ENCODE measurements at places on chromosomes 7 and 10.

DNA sequence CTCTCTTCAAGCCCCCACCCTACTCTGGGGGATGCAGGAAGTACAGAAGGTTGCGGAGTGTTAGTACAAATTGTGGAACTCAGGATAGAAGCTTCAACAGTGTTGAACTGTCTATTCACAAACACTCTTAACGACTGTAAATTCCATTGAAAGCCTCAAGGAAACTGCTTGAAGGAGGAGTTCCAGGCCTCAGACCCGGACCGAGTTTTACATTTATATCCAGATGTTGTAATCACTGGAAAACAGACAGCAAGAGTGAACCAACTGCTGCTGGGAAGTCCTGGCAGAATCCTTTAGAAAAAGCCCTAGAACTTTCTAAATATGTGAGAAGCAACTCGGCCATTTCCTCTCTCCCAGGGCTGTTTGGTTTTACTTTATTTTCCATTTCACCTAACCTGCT is 84.1 kb upstream of the LRRC18 start:
- peak; percentile 10 for DNase-seq

DNA sequence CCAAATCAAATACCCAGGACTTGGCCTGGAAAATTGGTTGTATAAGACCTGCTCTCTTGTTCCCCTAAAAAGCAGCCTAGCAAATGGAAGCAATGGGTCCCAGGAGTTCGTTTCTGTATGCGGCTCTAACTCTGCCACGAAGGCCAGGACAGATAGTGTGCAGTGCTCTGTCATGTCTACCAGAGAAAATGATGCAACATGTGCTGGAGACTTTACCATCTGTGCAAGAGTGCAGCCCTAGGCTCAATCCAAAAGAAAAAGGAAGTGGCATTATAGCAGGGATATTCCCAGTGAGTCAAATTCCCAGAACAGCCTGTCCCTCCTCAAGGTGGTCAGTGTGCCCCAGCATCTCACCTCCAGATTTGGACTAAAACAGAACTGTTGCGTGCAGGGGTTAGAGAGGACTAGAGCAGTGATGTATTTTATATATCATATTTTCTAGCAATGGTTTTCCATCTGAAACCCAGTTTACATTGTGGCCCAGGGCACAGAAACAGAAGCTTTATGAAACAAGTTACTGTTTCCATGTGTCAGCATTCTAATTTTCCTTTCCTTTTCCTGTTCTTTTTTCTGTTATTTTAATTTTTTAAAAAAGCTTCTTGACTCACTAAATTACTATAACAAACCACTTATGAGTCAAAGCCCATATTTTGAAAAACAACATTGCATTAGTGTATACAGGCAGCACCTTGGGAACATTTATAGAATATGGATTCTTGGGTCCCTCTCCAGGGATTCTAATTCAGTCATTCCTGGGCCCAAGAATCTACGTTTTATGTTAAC is 311.2 kb downstream of the RNLS start:
- DNase-seq, result no peak

DNA sequence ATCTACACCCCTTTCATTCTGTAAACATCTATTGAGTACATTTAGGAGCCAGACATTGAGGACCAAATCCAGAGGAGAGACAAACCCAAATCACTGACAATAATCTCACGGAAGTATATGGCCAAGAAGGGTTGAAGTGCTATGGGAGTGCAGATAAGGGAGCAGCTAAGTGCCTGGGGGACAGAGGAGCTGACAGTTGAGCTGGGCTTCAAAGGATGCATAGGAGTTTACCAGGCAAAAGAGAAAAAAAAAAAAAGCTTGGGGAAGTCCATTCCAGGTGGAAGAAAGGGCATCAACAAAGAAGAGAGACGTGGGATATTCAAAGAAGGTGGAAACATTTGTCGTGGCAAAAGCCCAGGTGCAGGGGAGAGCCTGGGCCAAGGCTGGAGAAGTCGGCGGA is 60.5 kb upstream of the NANOS1 start:
- DNase-seq, result no peak

GRCh38 chr10:122051609-122052385 is 62.8 kb downstream of the TACC2 start:
- DNase-seq, result no peak

DNA sequence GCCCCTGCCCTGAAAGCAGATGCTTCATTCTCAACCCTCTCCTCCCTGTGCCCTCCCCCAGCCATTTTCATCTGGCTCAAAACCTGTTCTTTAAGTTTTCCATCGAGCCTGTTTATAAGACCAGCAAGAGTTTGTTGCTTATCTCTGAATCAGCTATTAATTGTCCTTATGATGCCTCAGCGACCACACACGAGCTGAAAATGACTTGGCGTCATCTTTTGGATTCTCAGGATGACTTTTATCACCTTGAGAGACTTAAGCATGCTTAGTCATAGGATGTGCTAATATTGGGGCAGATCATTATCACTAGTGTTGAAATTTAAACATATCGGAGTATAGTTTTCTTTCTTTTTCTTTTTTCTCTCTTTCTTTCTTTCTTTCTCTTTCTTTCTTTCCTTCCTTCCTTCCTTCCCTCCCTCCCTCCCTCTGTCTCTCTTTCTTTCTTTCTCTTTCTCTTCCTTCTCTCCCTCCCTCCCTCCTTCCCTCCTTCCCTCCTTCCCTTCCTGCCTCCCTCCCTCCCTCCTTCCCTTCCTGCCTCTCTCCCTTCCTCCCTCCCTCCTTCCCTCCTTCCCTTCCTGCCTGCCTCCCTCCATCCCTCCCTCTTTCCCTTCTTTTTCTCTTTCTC is 184.5 kb downstream of the PHTF2 start:
- DNase-seq, result no peak

DNA sequence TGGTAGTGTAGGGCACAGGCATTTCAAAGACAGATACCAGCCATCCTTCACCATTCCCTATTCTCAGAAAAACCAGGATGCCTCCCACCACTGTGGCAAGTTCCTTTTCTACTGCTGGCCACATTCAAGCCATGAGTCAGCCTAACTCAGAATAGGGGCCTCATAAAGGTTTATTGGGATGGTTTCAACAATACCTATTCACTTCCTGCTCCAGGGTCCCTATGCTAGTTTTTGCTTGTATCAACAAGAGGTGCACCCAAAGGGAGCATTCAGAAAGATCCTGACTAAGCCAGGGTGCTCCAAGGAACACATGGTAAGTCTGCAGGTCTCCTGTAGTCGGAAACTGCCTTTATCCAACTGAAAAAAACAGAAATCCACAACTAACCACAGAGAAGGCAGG is 76.9 kb upstream of the EGR2 start:
- DNase-seq, result no peak

DNA sequence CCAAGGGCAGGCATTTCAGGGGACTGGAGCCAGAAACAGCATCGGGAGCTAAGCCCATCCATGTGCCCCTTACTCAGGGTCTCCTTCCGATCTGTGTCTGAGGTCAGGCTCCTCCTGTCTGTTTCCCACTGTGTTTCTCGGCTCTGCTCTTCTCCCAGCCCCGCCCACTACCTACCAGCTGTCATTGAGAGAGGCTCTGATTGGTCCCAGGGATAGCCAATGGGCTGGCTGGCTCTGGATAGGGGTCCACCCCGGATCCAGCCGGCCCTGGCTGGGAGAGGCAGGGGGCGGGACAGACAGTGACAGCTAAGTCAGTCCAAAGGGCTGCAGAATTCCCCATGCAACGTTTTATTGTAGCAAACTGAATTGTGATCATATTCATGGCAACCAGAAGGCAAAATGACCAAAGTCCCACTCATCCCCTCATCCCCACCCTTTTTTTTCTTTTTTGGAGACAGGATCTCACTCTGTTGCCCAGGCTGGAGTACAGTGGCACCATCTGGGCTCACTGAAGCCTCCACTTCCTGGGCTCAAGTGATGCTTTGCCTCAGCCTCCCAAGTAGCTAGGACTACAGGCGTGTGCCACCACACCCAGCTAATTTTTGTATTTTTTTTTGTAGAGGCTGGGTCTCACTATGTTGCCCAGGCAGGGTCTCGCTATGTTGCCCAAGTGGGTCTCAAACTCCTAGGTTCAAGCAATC is 76.3 kb downstream of the CLIP2 start:
- DNase-seq, result no peak

DNA sequence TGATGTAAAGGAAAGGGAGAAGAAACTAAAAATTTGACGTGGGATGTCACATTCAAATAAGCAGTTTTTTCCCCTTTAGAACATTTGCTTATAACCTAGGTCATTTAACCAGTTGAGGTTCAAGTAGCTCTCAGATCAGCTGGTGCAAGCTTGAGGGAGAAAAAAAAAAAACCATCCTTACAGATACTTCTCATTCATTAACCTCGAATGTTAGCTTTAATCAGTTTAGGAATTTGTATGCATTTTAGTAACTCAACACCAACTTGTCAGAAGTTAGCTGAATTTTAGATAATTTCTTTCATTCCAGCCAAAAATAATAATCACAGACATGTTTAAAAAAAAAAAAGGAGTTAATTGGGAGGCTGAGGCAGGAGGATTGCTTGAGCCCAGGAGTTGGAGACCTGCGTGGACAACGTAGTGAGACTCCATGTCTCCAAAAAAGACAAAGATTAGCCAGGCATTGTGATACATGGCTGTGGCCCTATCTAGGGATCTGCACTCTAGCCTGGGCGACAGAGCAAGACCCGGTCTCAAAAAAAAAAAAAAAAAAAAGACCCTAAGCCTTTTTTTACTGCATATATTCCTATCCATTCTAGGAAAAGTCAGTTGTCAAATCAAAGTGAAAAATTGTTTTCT is 46.2 kb downstream of the BMPR1A start:
- no peak for DNase-seq

DNA sequence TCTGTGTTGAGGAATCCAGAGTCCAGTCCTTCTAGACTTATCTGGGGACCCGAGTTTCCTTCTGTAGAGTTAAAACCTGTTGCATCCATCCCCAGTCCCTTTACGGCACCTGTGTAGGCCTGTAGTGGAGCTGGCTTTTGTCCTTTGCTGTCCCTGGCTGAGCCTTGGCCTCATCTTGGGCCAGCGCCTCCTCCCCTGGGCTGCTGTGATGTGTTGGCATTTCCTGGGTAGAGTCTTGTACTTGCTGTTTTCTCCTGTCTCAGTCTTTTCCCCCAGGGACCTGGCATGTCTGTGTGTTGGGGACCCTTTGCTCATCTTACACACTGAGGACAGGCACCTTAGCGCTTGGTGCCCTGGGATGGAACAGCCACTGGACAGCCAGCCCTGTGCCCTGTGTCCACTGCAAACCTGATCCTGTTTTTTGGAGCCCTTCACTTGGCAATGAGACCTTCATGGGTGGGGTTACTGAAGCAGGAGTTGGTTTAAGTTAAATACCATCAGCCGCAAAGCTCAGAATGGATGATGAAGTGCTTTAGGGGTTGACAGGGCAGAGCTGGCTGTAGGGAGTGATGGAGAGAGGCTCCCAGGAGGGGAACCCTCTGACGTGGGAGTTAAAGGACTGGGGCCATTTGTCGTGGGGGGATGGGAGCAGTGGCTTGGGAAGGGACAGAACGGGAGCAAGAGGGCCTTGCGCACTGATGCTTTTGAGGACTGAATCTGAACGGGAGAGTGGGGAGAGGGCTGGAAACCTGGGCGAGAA is 50.9 kb downstream of the CUX1 start:
- DNase-seq, result no peak

DNA sequence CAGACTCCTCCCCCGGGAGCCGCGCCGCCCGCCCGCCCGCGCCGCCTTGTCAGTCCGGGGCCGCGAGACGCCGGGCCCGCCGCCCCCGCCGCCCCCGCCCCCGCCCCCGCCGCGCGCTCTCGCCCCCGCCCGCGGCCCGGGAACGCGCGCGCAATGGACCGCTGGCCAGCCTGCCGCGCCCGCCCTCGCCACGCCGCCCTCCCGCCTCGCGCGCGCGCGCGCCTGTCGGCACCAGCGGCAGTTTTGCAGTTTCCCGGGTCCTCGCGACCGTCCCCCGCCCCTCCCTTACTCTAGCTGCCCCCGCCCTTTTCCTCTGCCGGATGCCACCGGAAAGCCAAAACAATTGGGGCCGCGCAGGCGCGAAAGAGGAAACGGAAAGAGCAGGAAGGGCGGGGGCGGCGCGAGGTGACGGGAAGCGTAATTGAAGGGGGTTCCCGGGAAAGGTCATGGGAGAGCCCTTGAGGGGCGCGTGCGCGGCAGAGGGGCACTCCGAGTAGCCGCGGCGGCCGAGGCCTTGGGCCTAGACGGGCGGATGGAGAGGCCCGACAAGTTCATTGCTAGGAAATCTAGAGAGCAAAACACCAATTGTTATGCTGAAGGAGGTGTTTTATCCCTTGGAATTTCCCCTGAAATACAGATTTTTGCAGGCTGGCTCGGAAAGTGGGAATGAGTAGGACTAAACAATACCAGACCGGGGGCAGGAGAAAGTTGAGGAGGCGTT is 400 bp upstream of the KBTBD2 start:
- DNase-seq, result peak; percentile 83

GRCh38 chr10:89773081-89773480 is 71.7 kb downstream of the KIF20B start:
- peak; percentile 15 for DNase-seq

DNA sequence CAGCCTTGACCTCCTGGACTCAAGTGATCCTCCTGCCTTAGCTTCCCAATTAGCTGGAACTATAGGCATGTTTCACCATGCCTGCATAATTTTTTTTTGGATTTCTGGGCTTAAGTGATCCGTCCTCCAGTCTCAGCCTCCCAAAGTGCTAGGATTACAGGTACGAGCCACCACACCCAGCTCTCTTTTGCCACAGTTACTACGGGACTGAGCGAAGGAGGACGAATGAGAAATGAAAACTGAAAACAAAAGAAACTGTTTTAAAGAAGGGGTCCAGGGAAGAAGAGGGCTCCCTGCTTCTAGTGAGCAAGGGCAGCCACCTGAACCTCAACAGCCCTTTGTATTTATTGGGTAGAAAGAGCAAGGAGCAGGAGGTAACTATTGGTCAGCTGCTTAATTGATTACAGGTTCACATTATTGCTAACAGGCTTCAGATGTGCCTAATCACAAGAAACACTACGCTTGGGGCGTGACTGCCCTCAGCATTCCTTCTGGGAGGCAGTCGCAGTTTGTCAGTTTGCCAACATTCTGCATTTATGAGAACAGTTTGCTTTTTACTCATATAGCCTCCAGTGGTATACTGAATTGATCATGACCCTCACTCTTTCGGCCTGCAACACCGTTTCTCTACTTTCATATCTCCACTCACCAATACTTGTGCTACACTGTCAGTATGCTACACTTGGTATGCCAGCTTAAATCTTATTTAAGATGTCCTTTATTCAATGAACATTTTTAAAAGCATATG is 676.8 kb downstream of the DNAJB9 start:
- no peak for DNase-seq

DNA sequence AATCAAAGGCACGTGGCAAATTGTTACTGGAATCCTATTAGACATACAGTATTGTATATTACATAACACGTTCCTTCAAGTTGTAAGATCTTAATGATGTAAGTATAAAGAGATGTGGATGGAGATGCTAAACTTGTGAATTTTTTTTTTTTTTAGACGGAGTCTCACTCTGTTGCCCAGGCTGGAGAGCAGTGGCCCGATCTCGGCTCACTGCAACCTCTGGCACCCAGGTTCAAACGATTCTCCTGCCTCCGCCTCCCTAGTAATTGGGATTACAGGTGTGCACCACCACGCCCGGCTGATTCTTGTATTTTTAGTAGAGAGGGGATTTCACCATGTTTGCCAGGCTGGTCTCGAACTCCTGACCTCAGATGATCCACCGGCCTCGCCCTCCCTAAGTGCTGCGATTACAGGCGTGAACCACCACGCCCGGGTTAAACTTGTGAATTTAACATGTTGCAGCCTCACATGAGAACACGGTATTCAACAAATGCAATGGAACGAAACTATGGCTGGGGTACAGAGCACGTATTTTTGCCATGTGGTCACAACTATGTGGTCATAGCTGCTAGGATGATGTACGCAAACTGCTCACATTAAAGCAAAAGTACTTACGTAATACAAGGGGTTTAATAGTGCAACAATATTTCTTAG is 818 bp upstream of the SUPV3L1 start:
- no peak for DNase-seq

All from skeletal muscle cell (primary cell).